ENCODE measurements at places on chromosomes 2 and 18. TPM values are rescaled to one million over a fixed set of nuclear protein-coding genes. Genes with fewer than 3 reads are reported as not detected.

CYBRD1 gene
- 488 TPM for total RNA-seq

RBM44 gene
- total RNA-seq: 4.0 TPM

DSG4 gene
- not detected for total RNA-seq

- no peak for DNase-seq
Observed at GRCh38 chr18:57980573-57981307, 63.3 kb upstream of the NEDD4L start.

DNA sequence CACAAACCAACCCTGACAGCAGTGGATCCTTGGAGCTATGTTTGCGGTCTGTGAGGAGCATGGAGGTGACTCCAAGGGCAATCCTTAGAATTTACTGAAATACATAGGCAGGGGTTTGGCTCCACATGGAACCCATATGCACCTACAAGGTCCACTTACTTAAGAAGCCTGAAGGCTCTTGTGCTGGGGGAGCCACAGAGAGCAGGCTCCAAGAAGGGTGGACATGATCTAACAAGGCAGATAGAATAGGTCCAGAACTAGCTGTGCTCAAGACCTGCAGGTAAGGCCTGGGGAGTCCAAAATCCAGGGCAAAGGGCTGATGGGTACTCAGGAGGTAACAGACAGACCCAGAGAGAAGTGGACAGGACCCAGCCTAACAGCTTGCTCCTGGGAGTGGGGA, 1.2 kb upstream of the CDK5R2 start:
- DNase-seq: no peak

DNA sequence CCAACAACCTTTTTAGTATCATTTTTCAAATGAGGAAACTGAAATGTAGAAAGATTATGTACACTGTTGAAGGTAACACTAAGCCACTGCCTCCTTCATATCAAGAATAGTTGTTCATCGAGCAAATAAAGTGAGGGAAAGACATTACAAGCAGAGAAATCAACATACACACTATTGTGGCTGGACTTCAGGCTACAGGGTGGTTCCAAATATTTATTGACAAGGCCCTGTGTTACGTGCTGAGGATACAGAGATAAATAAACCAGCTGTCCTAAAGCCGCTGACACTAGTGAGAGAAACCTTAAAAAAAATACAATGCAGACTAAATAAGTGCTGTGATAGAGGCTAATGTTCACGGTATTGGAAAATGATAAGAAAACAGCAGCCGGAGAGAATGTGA, 1.9 kb upstream of the LNPK start:
- no peak for DNase-seq

- no peak for DNase-seq
Observed at GRCh38 chr2:225337183-225337582, 62.3 kb upstream of the NYAP2 start.

- DNase-seq: no peak
Observed at GRCh38 chr2:10235909-10236550, 66.7 kb upstream of the HPCAL1 start.

- DNase-seq: no peak
Observed at GRCh38 chr2:21163213-21163612, 39.4 kb downstream of the TDRD15 start.

DNA sequence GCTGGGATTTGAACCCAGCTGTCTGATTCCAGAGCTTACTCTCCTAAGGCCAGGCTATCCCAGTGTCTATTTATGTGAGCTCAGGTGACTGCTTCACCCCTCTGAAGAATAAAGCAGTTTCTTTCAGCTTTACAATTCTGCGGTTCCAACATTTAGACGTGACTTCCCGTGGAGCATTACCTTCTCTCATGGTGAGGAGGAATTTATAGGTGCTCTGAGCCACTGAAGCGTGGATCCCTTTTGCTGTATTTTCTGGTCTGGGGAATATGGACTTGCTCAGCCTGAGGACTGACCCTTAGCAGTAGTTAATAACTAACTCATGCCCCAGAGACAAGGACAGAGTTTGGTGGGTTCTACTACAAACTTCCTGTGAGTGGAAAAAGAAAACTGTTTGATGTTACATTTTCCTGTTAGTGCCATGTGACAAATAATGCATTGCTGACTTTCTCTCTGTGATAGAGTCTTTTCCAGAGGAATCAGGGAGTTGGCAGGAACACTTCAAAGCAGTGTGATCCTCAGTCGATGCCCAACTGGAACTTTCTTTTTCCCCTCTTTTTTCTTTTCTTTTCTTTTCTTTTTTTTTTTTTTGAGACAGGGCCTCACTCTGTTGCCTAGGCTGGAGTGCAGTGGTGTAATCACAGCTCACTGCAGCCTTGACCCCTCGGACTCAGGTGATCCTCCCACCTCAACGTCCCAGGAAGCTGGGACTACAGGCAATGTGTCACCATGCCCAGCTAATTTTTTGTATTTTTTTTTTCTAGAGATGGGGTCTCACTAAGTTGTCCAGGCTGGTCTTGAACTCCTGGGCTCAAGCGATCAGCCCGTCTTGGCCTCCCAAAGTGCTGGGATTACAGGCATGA, 21.9 kb downstream of the CASP10 start:
- DNase-seq: peak; percentile 28

- peak; percentile 21 for DNase-seq
Observed at GRCh38 chr2:7570247-7570646, 653.0 kb downstream of the RNF144A start.

Data from lung (tissue), 17 donors.